ENCODE measurements at places on chromosomes 2 and 18. TPM values are rescaled to one million over a fixed set of nuclear protein-coding genes. Genes with fewer than 3 reads are reported as not detected.

ABCG5 gene
- total RNA-seq: not detected

CPO gene
- total RNA-seq: not detected

CENPA gene
- total RNA-seq: 3.4 TPM

HMSD gene
- not detected for total RNA-seq

LPIN2 gene
- total RNA-seq: 31.4 TPM

DOK1 gene
- 17.6 TPM for total RNA-seq
